ENCODE measurements at places on chromosomes 7 and 10. TPM values are rescaled to one million over a fixed set of nuclear protein-coding genes. Genes with fewer than 3 reads are reported as not detected.

WDR37 gene
- 20.3 TPM for polyA plus RNA-seq

CAV1 gene
- polyA plus RNA-seq, result 20.7 TPM

DNAJB9 gene
- 36.8 TPM for polyA plus RNA-seq

GRB10 gene
- 45.3 TPM for polyA plus RNA-seq

HEPACAM2 gene
- polyA plus RNA-seq, result 4.5 TPM

SPDYE2 gene
- 16.6 TPM for polyA plus RNA-seq

SFXN2 gene
- 70.4 TPM for polyA plus RNA-seq

THNSL1 gene
- polyA plus RNA-seq, result 12.9 TPM

PRKG1 gene
- 10.7 TPM for polyA plus RNA-seq

SHH gene
- 4.6 TPM for polyA plus RNA-seq

DNA sequence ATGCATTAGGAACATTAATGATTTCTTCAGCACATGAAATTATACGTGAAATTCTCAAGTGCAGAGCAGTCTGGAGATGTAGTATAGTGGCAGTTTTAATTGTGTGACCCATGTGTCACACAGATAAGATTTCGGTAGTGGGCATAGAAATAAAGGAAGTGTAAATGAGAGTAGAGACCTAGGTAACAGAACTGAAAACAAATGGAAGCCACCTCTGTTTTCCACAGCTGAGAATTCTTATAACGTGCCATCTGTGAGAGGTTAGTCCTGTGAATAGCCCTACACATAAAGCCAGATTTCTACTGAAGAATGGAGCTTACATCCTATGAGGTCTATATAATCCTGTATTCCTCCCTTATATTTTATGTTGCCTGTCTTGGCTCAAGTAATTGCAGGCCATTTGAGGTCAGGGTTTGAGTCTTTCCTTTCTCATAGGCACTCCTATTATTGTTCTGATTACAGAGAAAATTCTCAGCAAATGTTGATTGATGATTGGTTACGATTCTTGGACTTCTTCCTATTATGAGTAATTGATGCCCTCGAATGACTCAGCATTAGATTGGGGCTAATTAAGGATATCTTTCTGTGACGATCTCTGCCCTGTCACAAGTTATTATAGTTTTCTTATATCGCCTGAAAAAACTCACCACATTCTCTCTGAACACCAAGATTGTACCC lies 258.2 kb downstream of the KIF20B start:
- DNase-seq, result no peak

DNA sequence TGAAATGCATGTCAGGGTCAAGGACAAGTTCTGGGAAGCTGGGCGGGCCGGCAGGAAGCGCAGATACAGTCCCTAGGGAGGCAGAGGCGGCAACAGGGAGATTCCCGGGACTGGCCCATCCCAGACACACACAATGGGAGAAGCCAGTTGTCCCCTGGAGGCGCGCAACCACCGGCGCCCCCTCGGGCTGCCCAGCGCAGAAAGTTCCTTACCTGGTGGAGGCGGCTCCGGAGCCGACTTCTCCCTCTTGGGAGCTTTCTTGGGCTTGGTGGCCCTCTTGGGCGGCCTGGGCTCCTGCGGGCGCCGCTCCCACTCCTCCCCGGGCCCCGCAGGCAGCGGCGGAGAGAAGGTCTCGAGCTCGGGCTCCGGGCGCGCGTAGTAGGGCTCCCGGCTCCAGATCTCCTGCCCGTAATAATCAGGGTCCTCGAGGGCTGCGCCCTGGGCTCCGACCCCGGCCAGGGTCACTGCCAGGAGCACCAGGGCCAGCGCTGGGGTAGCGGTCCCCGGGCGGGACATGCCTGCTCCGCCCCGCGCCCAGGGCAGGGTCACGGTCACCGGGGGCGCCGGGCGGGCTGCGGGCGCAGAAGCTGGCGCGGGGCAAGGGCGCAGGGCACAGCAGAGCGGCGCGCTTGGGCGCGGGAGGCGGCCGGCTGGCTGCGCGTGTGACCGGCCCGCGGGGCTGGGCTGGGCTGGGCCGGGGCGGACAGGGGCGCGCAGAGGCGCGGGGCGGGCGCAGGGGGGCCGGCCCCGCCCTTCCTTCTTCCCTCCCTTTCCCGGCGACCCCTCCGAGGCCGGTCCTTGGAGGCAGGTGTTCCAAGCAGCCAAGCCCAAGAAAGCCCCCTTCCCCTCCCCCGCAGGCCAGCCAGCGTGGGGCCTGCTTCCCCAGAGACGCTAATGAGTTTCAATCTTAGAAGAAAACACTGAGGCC lies at the start of gene CPXM2:
Gene CPXM2, minus strand, starts transcription at position 664 of the 928 bp plus-strand sequence. Its CDS starts 148 bp downstream, at position 516.
- DNase-seq, result no peak

DNA sequence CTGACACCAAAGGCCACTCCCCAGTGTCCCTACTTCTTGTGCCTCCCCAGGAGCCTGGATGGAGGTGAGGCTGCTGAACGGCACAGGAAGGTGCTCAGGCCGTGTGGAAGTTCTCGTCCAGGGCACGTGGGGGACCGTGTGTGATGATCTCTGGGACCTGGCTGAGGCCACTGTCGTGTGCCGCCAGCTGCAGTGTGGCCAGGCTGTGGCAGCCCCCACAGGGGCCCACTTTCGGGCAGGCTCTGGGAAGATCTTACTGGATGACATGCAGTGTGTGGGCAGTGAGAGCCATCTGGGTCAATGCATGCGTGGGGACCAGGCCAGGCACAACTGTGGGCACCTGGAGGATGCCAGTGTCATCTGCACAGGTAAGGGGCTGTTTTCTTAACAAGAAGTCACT lies 57.0 kb upstream of the C10orf120 start:
- DNase-seq, result no peak

DNA sequence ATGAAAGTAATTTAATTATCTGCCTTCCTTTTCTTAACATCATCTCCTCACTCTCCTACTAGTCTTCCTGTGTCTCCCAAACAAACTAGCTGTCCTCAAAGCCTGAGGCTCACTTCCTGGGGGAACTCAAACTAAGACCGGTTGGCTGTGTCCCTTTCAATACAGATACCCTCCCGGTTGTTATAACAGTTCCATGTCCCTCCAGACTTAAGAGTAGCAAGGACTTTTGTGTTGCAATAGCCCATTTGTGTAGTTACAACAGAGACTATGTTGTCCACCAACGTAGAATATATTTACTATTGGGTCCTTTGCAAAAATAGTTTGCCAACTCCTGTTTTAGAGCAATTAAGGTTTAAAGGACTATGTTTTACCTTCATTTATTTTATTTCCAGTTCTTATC lies 8.6 kb upstream of the TARP start:
- no peak for DNase-seq

DNA sequence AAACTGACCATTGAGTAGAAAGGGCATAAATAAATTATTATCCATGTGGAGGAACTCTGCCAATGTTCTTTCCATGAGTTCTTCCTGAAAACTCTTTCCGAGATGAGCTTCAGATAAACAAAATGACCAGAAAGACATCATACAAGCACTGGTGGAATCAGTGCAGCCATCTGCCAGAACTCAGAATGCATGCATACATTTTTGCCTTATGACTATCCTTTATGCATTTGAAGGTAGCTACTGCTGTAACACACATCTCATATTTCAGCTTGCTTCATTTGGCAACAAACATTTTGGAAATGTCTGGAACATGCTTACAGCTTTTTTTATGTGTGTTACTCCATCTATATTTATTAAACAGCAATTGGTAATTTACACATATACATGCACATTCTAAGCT lies 448.9 kb downstream of the PLXDC2 start:
- DNase-seq, result no peak

DNA sequence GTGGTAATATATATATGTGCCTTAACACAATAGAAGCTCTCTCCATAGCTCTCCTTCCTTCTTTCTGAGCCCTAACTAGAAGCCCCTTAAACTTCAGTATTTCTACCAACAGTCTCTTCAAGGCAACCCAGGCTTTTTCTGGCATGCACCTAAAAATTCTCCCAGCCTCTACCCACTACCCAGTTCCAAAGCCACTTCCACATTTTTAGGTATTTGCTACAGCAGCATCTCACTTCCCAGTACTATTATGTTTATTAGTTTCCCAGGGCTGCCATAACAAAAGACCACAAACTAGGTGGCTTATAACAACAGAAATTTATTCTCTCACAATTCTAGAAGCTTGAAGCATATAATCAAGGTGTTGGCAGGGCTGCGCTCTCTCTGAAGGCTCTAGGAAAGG lies 15.7 kb upstream of the TNKS2 start:
- no peak for DNase-seq

GRCh38 chr10:104648421-104648820 lies 7.3 kb downstream of the SORCS3 start:
- DNase-seq, result no peak

DNA sequence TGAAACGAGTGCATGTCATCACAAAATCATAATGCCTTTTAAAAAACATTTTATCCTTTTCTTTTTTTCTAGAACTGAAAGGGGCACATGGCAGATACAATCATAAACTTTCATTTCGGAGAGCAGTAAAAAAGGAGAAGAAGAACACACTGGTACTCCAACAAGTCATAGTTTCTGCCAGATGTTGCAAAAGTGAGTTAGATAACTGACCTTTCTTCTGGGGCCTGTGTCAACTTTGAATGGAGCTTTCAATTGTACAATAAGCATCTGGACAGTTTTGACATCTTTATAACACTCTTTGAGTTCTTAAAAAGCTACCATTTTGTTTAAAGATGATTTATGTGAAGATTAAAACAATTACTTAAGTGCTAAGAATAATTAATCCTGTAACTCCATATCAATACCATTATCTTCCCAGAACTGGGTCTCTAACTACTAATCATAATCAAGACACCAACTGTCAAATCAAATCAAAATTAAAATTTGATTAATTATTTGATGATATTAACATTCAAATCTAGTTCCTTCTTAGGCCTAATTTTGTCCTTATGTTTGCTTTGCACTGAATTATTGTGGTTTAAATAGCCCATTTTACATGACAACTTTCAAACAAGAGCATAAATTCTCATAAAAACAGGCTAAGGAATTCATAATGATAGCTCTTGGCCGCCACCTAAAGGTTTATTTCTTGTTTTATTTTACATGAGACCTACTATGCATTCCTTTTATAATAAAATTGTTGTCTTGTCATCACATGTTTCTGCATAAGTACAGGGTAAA lies 19.5 kb upstream of the ITGB8 start:
- DNase-seq, result no peak

- no peak for DNase-seq
Measured at GRCh38 chr10:58384544-58384998, 639 bp upstream of the TFAM start.

DNA sequence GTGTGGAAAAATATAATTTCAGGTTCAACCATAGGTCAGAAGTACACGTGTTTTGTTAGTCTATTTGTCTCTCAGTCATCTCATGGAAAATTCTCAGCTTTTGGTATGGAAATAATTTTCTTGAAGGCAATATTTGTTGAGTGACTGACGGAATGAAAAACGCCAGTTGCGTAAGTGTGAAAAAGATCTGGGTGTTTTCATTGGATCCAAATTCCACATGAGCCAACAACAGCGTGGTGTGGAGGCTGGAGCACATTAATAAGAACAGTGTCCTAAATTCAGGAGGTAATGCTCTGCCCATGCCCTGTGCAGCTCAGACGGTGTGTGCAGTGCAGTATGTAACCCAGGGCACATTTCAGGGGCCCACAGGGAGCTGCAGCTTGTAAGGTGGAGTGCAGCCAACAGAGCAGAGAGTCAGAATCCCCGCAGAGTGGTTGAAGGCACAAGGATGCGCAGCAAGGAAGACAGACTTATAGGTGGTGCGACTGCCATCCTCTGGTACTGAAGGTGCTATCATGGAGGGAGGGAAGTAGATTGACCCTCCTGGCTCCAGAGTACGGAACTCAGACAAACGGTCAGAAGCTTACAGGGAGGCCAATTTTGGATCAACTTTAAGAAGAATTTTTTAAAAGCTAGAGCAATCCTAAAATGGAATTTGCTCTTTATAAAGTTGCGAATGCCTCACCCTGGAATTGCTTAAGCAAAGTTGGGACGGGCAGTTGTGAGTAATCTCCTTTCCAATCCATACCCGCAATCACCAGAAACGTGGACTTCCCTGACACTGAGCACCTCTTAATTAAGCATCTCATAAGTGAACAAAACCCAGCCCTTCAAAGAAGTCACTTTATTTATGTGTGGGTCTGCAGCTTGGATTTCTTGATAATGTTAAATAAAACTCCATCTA lies 38.0 kb downstream of the EGFR start:
- DNase-seq, result no peak

GRCh38 chr10:97353945-97354344 lies 19.4 kb upstream of the FRAT2 start:
- DNase-seq, result no peak

GRCh38 chr10:121617176-121617575 lies 18.9 kb upstream of the FGFR2 start:
- no peak for DNase-seq

DNA sequence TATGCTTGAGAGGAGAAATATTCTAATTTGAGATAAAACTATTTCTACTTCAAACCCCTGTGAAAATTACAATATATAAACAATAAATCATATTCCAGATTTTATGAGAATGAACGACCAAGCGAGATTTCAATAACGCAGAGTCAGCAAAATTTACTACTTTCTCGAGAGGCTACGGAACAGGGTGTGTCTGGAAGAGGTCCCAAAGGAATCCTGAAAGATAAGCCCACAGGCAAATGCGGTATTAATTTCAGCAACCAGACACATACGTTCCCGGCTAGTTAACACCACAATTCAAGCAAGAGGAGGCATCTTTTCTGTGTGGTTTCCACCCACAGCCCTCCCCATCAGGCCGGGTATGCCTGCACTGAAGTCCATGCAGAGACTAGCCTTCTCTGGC lies 26.4 kb downstream of the BEND7 start:
- no peak for DNase-seq

- no peak for DNase-seq
Measured at GRCh38 chr10:4830551-4830950, 4.5 kb downstream of the AKR1E2 start.

Measured in renal pelvis (tissue), 12 donors.